Transverse colon (tissue), 4 donors: ENCODE measurements at places on chromosomes 4 and X.

DNA sequence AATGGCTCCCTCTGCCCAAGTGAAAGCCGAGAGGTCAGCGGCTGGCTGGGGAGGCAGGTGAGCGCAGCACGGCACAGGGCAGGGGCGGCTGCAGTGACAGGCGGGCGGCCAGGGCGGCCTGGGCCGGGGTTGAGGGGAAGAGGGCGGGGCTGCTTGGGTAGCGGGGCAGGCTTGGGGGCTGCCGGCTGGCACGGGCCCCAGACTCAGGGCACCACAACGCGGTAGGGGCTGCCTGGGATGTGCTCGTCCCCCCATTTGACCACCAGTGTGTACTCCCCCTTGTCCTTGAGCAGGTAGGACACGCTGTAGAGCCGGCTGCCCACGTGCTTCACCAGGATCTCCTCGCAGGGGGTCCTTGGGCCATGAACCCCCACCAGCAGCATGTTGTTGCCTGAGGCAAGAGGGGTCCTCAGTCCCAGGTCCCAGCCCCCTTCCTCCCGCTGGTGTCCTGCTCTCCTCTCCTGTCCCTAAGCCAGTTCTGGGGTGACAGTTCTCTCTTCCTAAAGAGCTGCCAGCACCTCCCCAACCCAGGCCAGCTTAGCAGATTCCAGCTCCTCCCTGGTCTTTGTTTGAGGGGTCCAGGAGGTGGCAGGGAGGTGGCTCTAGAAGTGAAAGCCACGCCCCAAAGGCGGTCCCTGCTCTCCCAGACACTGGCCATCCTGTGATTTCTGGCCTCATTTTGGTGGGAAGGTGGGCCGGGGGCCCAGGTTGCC is 25.6 kb downstream of the FLNA start:
- no peak for DNase-seq

DNA sequence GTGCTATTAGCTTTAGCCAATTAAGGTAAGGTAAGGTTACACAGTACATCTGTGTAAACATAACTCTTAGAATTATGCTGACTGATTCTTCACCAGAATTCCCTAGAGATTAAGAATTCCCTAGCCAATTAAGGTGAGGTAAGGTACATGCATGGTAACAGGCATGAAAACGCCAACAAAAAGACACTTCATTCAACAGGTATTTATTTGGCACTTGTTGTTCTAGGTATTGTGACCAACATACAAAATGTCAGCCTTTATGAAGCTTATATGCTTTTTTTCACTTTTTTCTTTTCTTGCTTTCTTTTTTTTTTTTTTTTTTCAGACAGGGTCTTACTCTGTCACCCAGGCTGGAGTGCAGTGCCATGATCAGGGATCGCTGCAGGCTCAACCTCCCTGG is 47.2 kb downstream of the EDNRA start:
- DNase-seq, result no peak

DNA sequence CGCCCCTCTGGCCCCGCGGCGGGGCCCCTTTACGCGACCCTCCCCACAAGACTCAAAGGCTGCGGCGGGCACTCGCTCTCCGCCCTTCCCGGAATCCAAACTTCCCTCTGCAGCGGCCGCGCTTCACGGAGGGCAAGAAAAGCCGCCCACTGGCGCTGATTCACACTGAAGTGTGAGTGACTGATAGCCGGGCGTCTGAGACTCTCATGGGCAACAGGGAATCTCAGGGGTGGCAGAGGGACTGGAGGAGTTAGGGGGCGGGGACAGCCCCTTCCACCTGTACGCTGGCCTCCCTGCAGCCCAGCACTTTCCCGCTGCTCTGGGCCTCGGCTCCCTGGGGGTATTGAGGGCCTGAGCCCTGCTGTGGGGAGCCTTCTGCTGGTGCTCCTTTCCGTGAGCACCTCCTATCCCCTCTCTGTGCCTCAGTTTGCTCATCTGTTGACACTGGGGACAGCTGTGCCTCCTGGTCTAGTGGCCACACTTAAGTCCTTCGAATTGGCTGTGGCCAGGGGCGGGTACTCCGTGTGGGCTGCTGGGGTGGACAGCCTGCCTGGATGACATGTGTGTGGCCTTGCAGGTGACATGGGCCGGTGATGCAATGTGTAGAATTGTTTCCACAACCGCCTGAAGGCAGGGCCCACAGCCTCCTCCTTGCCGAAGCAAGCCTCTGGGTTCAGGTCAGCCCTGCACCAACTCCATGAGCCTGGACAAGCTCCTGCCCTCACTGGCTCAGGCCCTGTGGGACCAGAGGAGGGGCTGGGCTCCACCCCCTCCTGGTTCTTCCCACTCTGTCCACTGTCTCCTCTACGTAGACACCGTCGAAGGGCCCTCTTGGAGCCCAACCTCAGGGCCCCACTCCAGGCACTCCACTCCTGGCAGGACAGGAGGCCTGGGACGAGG is 951 bp downstream of the SH3BP2 start:
- DNase-seq, result peak; percentile 54

GRCh38 chr4:90001023-90001422 is 106.4 kb downstream of the MMRN1 start:
- no peak for DNase-seq

- DNase-seq, result no peak
Observed at GRCh38 chrX:124680287-124680686, 333.9 kb downstream of the SH2D1A start.
